ENCODE measurements at places on chromosomes 16 and 17.
A peak's percentile ranks its signal among the peaks of the same experiment; 100 is the strongest.

GRCh38 chr17:40903129-40903847 is 18.2 kb upstream of the KRT20 start:
- peak; percentile 74 for DNase-seq

GRCh38 chr16:27489906-27490305 is 59.8 kb downstream of the GTF3C1 start:
- no peak for DNase-seq

- DNase-seq = no peak
Measured at GRCh38 chr16:76518781-76519180, 241.6 kb downstream of the CNTNAP4 start.

- no peak for DNase-seq
Measured at GRCh38 chr17:8016632-8017424, 14.4 kb downstream of the GUCY2D start.

DNA sequence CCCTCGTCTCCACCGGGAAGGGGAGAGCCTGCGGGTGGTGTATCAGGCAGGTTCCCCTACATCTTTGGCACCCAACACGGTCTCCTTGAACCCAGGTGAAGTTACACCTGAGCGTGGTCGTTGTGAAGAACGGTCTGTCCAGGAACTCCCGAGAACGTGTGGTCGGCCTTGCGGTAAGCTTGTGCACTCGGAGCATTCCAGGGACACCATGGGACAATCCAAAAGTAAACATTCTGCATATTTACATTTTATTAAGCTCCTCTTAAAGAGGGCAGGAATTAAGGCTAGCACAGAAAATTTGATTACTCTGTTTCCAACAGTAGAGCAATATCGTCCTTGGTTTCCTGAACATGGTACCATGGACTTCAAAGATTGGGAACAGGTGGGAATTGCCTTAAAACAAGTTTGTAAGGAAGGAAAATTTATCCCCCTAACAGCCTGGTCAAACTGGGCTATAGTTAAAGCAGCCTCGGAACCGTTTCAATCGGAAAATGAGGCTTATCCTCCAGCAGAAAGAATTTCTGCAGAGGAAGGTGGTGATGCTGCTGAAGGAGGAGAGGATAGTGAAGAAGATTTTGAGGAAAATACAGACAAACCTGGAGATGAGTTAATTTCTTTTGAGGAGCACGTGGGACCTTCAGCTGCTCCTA is 18.2 kb downstream of the ALOX15B start:
- DNase-seq = no peak

DNA sequence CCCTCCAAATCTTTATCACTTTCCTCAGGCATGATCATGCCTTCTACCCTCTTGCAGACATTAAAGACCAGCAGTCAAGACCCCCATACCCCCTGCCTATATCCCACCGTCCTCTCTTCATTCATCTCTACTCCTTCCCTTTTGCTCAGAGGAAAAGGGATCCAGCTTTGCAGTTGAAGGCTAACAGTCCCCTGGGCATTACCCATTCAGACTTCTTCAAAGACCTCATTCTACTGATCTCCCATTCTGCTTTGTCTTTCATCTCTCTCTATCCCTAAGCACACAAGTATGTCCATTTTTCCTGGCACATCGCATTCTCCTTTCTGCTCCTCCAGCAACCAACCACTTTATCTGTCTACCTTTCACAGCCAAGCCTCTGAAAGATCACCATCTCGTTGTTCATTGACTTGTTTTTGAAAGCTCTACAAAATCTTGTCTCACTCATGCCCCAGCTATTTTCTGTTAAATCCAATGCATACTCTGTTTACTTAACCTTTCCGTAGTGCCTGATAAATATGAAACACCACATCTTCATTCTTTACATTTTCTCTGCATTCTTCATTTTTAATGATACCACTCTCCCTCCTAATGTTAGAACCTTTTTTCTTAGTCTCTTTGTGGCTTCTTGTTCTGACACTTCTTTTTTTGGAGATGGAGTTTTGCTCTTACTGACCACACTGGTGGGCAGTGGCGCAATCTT is 14.1 kb upstream of the LCMT1 start:
- no peak for DNase-seq

GRCh38 chr17:83053739-83054451 is 25.5 kb upstream of the METRNL start:
- no peak for DNase-seq

GRCh38 chr16:22929461-22929860 is 115.5 kb downstream of the HS3ST2 start:
- no peak for DNase-seq

DNA sequence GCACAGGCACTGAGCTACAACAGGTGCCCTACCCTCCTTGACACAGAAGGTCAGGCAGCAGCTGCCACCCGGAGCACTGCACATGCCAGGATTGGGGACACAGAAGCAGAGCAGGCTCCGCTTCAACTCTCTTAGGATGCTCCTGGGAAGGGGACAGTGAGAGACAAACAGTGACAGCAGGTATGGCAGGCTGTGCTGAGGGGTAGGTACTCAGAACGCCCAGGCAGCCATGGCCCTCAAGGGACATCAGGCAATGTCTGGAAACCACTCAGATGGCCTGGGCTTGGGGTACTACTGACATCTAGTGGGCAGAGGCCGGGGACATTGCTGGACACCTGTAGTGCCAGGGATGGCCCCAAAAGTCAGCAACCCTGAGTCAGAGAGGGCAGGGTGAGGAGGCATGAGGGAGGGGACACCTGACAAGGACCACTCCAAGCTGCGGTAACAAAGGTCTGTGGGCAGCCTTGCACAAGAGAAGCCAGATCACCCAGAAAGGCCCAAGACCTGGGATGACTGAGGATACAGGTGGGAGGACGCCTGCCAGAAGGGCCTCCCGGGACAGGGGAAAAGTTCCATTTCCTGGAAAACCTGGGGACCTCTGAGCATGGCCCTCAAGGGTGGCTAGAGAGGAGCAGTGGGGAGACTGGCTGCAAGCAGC is 21.2 kb downstream of the PEMT start:
- DNase-seq = peak; percentile 27

DNA sequence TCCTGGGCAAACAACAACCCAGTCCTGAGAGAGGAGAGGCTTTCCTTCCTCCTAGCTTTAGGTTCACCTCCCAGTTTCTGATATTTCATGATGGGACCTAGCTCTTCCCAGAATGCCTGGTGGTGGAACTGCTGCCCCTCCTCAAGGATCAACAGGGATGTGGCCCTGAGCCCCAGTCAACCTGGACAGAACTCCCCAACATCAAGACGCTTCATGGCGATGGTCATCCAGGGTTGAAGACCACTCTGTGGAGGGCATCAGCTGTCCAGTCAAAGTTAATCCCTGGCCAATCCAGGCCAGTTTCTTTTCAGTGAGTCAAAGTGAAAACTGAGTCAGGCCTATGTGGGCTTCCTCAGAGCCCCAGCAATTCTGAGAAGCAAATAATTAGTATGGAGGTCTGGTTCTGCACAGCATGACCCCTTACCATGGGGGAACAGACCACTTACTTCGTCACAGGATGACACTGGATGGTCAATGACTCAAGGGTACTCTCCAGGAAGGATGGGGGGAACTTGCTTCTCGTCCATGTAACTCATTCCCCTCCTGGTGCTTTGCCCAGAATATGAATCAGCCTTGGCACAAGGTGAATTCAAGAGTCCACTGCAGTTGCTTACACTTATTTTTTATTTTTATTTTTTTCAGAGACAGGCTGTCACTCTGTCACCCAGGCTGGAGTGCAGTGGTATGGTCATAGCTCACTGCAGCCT is 14.7 kb upstream of the XYLT2 start:
- DNase-seq = no peak

DNA sequence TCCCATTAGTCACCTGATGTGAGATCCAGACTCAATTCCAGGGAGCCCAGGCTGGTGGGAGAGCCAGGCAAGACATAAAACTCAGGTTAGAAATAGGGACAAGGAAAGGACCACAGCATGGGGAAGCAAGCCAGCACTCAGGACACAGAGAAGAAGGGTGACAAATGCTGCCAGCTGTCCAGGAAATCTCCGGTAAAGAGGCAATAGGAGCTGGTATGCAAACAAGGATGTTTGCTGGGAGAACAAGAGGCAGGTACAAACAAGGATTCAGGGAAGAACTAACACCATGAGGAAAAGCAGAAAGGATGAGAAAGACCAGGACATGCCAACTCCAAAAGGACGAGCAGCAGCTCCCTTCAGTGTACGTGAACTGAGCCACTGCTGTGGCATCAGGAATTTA is 10.2 kb upstream of the TXNDC11 start:
- DNase-seq = no peak

DNA sequence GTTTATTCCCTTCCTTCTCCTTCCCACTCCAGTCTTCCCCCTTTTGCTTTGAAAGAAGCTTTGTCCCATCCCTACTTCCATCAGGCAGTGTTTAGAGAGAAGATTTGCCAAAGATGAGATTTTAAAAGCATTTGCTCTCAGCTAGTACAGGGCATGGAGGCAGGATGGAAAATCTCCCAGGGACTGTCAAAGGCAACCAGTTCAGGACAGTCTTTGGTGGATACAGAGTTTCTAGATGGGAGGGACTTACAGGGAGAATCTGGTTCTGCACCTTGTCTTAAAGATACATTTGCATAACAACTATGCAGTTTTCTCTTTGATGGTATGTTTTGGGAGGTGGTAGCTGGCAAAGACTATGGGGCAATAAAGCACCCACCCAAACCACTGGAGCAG is 26.2 kb downstream of the CHD9 start:
- no peak for DNase-seq

- no peak for DNase-seq
Measured at GRCh38 chr17:35578929-35579432, 610 bp upstream of the PEX12 start.

GRCh38 chr17:47251421-47251940 is 2.1 kb upstream of the ITGB3 start:
- DNase-seq = no peak

DNA sequence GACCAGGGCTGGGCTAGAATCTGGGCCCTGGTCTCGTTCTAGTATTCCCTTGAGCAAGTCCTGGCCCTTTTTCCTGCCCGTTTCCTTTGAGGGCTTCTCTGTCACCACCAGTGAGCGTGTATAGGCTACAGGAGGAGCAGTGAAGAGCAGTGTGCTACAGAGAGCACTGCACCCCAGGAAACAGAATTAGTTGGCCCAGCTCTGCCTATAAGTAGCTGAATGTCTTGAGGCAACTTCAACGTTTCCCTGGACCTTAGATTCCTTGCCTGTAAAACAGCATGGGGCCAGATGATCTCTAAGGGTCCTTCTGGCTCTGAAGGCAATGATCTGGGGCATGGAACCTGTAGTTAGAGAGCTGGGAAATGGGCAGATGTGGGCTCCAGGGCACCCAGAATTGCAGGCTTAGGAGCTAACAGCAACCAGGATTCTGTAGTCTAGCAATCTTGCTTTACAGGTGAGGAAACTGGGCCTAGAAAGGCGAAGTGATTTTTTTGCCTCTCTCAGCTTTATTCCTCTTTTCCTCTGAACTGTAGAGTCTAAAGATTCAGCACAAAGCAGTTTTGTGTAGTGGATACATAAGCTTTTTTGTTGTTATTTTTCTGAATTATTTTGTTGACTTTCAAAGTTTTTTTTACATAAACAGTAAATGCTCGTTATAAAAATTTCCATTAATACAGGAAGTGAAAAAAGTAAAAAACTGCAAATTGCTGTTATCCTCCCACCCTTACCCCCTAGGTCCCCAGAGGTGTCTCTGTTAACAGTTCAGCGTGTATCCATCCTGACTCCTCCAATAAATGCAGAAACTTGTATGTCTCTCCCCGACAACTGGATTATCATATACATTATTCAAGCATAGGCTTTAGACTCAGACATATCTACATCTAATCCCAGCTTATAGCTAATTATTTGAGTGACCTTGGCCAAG is 1.7 kb upstream of the MYL4 start:
- DNase-seq = no peak

GRCh38 chr16:183005-183404 is 2.7 kb downstream of the HBQ1 start:
- DNase-seq = no peak

DNA sequence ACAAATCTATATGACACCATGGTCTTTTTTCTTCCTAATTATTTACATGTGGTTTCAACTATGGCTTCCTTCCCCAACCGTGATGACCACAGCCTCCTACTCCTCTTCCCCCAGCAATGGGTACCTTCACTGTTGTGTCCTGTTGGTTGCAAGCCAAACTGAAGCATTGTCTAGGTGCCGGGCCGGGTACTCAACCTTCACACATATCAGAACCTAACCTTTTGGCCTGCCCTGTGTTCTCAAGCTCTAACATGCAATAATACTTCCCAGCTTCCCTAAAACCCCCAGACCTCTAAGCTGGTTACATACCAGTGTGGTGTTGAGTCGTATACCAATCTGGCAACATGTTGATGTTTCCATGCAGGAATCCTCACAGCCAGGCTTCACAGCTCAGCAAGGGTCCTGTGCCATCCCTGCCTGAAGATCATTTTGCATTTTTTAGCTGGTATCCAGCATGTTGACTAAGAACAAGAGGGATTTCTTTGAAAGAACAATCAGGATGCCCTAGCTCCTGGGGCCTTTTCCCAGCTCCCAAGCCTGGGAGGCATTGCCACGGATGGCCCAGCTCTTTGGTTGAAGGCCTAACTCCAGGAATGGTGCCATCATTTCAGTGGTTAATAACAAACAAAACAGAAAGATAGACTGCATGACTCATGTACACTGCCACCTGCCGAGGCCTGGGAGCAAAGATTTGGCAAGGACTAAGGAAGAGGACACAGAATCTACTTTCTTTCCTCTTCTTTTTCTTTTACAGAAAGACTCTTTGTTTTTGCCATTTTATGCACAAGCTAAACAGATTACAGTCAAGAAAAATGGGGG is 373.7 kb upstream of the SALL1 start:
- peak; percentile 54 for DNase-seq

GRCh38 chr16:27426423-27427408 is 24.7 kb downstream of the IL21R start:
- peak; percentile 33 for DNase-seq

DNA sequence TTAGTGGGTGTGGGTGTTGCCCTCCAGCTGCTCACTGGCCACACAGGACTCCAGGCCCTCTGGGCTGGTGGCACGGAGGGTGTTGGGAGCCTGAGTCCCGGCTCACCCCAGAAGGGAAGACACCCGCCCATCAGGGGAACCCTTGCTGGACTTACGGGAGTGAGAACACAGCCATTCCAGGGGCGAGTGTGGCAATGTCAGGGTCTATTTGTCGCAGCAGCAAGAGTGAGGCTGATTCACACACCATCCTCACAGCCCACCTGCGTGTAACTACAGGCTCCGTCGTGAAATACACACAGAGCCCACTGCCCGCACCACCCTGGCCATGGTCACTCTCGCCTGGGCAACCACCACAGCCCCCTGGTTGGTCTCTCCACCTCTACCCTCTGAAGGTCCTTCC is 17.8 kb upstream of the AATK start:
- no peak for DNase-seq

DNA sequence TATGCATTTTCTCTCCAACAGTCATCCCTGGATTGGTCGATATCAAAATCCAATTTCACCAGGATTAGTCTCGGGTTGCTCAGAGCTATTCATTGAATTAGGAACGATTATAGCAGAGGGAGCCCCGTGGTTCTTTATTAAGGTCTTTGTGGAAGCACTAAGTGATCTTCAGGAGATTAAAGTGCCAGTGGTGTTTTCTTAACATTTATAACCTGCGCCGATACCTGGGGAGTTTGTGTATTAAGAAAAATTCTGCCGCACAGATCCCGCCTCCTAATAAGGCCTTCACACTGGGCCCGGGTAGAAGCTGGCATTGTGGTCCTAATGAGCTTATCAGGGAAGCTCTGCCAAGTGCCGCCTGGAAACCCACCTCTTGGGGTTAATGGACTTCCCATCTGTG is 238.7 kb downstream of the RBFOX1 start:
- no peak for DNase-seq

Measured in SW480 (cell line).